ENCODE measurements at places on chromosomes 1 and 21.

DNA sequence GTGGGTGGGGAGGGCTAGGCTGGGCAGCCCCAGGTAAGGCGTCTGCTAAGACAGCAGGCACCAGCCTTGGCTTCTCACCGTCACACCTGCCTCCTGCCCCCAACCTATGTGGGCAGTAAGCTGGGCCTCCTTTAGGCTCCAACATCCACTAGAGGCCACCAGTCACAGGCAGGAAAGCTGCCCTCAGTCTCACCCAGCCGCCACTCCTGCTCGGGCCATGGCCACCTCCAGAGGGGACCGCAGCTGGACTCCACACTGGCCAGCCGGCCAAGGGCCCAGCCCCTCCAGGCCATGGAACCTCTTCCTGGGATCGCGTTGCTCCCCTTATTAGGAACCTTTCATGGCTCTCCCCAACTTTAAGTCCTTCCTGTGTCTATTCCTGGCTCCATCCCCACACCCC is 74.5 kb downstream of the MRPL37 start:
- no peak for DNase-seq

- no peak for DNase-seq
These were observed 327.5 kb upstream of the RUNX1 start for GRCh38 chr21:35376406-35377135.

- DNase-seq = peak; percentile 52
These were observed 88.3 kb downstream of the TPR start for GRCh38 chr1:186286615-186287315.

- DNase-seq = peak; percentile 34
These were observed 21.0 kb upstream of the PARP1 start for GRCh38 chr1:226428791-226429461.

- no peak for DNase-seq
These were observed 37.5 kb upstream of the QSOX1 start for GRCh38 chr1:180116964-180117763.

DNA sequence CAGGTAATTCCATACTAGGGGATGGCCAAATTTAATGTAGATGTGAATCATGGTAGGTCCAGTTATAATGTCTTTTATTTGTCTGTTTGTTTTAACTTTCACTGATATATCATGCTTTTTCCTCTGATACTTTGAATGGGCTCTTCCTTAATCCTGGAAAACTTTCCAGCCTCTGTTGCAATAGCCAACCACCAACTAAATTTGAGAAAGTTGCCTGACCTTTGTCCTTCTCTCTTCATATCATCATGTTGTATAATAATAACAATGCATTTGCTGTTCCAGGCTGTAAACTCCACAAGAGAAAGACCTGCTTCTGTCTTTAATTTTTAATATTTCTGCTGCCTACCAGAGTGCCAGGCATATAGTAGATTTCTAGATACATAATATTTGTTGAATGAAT is 146.1 kb downstream of the HMCN1 start:
- DNase-seq = no peak

- DNase-seq = no peak
These were observed 41.0 kb upstream of the SLC45A1 start for GRCh38 chr1:8276932-8277331.
